ENCODE measurements at places on chromosomes 12 and 14.
A peak's percentile ranks its signal among the peaks of the same experiment; 100 is the strongest.

DNA sequence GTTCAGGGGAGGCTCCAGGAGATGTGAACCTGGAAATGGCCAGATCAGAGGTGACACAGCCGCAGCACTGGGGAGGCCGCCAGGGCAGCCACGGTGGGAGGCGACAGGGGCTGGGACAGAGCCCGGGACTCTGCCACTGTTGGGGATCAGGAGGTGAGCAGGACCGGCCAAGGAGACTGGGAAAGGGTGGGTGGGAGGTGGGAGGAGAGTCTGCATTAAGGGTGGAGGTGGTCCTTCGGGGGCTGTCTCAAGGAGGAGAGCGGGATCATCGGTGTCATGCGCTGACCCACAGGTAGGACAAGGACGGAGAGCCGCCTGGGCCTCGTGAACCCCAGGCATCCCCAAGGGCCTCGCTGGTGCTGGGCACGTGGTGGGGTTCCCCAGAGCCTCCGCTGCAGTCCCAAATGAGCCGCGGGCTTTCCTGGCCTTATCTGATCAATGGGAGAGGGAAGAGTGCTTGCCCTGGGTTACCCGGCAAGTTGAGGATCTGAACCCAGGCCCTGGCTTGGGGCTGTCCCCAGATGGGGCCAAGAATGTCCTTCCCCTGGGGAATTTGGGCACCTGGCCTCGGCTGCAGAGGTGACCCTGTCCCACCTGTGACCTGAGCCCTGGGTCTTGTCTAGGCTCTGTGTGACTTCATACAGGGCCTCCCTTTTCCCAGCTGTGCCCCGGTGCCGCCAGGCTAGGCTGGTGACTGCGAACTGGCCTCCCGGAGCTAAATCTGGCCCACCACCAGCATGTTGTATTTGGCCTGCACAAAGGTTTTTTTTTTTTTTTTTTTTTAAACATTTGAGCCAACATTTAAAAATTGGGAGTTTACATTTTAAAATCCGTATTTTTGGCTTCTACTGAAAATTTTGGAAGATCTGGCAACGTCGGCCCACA is 13.2 kb downstream of the BEGAIN start:
- DNase-seq: no peak

- DNase-seq: no peak
Measured at GRCh38 chr12:11621797-11622423, 27.6 kb upstream of the ETV6 start.

DNA sequence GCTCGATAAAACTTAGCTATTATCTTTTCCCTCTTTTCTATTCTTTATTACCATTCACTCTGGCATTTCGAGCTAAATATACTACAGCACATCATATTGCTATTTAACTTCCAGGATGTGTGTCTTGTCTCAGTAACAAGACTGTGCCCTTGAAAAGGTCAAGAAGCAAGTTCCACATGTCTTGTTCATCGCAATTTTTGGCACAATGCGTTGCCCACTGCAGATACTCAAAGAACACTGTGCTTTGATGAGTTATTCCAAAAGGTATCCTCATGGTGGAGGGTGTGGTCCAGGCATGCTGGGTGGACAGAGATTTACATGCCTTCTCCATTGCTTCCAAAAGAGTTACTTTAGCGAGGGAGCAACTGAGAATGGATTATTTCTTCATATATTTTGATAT is 6.6 kb downstream of the E2F7 start:
- no peak for DNase-seq

DNA sequence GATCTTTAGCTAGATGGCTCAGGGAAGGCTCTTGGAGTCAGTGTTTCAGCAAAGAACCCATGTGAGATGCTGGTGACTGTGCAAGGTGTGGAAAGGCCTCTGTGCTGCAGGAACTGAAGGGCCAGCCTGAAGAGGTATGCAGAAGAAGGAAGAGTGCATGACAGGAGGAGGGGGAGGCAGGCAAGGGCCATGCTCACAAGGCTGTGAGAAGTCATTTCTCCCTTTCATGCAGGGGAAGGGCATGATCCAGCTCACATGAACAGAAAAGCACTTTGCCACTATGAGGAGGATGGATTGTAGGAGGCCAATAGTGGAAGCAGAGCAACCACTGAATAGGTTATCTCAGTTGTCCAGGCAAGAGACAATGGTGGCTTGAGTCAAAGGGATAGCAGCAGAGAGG is 83.7 kb downstream of the SSPN start:
- DNase-seq: no peak

- DNase-seq: no peak
Measured at GRCh38 chr14:102479777-102480176, 29.8 kb downstream of the ANKRD9 start.

- DNase-seq: no peak
Measured at GRCh38 chr12:10331642-10332239, 24.1 kb downstream of the KLRD1 start.

DNA sequence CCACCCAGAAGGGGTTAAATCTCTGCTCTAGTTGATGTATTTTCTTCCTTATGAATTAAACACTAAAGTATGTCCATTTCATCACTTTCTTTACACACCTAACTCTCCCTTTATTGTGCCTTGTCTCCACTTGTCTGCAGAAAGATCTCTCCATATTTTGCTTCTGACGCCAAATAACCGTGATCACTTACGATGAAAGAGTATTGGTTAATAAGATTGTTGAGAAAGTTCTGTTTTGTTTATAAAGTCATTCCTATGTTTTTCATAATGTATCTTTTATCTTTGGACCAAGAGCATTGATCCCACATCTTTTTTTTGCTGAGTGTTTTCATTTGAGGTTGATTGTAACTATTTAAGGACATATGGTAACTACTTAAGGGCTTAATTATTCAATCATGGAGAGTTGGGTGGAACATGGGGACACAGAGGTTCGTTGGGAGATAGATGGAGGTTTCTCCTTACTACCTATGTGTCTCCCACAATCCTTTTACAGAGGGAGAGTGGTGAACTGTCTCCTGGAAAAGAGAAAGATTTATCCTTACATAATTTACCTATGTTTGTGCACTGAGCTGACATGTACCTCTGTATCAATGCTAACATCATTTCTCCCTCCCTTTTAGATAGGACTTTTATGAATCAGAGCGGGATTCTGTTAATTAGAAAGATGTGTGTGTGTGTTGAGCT is 120.7 kb upstream of the SLC38A2 start:
- DNase-seq: no peak

DNA sequence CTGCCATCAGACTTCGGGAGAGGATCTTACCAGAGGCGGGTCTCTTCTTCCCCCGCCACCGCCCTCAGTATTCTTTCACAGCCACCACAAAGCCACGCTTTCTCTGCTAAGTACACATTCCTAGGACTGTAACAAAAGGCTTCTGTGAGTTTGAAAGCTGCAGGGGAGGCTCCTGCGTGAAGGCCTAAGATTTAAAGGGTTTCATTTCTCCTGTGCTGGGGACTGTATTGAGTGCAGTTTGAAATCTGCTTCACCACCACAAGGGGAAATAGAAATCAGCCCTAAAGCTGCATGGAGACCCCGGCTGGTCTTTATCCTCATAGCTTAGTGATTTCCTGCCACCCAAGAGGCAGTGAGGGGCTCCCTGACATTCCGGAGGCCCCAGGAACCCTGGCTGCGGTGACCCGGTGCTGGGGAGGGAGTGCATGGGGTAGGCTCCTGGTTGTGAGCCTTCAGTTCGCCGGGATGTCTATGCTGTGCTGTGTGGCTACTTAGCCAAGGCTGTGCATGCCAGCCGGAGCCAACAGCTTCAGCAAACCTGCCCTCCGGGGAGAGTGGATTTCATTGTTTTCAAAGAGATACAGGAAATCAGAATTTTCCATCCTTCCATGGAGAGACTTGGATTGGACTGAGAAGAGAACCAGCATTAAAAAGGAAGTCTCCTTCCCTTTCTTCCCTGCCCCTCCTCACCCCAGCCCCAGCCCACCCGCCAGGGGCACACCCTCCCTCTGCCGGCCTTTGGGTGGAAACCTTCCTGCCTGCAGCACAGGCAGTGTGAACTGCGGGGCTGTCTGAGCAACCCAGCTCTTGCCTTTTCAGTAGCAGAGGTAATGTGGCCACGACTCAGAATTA is 163.3 kb downstream of the ETV6 start:
- peak; percentile 29 for DNase-seq

All from stimulated activated naive B cell treated with anti-CD40 and anti-IgM and Interleukin-4, amounts not matched to agents 10 μg/mL and 1 μg/mL and 100 μg/mL, for 72 hours (primary cell).